Activated CD8-positive, alpha-beta memory T cell treated with anti-CD3 and anti-CD28 coated beads, Interleukin-2, amount 50 U/mL, for 4 hours (primary cell): ENCODE measurements at places on chromosomes 2 and 18.

- no peak for DNase-seq
Observed at GRCh38 chr2:65751408-65751807, 319.0 kb upstream of the SPRED2 start.

GRCh38 chr18:48952287-48953103 lies 1.7 kb upstream of the SMAD7 start:
- peak; percentile 54 for DNase-seq

DNA sequence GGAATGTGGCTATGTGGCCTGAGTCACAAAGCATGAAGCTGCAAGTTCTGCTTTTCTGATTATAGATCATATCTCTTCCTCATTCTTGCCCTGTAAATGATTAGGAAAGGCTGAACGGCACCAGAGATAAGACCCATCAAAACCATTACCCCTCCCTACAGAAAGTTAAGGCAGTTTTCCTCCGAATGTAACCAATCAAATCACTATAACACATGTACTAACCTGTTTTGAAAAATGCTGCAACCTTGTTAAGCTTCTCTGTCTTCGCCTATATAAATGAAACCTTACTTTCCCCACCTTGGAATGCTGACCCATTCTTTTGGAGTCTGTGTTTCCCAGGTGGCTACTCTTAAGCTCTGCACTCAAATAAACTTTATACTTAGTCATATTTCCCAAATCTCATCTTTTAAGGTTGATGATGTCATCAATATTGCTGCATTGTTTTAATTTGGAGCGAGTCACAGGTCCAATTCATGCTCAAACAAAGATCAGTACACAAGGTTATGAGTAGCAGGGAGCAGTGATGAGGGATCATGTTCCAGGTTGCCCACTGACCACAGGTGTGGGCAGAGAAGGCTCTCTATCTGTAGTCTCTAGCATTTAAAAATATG lies 662.3 kb downstream of the IRS1 start:
- no peak for DNase-seq

GRCh38 chr2:70607121-70607561 lies 53.5 kb upstream of the TGFA start:
- no peak for DNase-seq

GRCh38 chr2:202750763-202751427 lies 116.1 kb downstream of the FAM117B start:
- DNase-seq, result no peak

GRCh38 chr2:17272170-17272569 lies 246.1 kb downstream of the RAD51AP2 start:
- DNase-seq, result no peak

DNA sequence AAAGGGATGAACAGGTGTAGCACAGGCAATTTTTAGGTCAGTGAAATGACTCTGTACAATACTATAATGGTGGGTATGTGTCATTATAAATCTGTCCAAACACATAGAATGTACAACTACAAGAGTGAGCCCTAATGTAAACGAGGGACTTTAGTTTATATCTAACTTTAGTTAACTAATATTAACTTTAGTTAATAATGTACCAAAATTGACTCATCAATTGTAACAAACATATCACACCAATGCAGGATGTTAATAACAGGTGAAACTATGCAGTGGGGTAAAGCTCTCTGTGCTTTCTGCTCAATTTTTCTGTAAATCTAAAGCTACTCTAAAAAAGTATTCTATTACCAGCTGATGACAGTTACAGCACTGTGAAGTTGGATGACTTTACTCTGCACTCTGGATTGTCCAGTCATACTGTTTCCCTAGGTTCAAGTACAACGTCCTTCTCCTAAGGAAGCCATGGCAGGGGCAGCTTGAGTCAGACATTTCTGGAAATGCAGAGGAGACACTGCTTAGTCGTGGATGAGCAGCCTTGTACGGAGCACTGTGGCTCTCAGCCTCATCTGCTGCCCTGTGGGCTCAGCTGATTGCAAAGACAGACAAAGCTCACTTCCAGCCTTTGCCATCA lies 26.1 kb downstream of the TGFA start:
- no peak for DNase-seq

DNA sequence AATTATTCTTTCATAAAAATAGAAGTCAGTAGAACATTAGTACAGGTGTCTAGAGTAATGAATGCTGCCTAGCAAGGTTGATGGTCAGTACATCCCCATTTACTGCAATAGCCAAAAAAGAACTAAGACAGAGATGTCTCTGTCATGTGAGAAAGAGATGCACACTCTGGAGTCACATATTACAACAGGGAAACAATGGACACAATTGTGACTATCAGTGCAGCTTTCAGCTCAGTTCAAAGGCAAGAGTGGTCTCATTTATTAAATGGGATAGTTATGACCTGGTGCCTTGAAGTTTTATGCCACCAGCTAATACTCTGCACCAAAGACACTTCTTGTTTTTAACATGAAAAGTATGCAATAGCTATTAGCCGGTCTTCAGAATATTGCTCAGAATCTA lies 194.9 kb upstream of the CHAC2 start:
- no peak for DNase-seq

DNA sequence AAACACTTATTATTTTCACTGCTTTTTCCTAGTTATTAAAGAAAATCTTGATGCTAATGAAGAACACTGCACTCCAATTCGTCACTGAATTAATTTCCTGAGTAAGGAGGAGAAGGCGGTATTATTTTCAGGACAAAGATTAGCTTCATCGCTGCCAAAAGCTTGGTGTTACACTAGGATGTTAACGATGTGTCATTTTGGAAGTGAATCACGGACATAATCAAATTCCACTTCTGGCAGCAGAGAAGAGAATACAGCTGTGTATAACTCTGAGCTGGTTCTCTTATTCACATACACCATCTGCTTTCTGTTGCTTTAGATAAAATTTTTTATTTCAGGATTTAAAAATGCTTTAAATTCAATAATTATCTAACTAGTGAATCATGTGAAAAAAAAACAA lies 74.1 kb downstream of the SCG2 start:
- no peak for DNase-seq

DNA sequence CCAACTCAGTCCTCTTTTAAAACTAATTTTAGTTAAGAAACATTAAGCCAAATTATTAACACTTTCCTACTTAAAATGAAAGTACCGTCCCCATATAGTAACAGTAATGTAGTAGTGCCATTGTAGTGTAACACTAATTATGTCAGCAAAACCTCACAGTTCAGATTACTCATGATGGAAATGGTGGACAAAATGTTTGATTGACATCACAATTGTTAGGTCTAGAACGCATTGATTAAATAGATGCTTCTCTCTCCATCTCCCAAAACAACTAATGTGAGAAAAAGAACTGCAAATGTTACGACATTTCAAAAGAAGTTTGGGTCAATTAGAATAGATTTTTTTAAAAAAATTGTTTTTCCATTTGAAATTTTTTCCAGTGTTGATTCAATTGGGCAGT lies 1.2 kb upstream of the ATF2 start:
- DNase-seq, result no peak

DNA sequence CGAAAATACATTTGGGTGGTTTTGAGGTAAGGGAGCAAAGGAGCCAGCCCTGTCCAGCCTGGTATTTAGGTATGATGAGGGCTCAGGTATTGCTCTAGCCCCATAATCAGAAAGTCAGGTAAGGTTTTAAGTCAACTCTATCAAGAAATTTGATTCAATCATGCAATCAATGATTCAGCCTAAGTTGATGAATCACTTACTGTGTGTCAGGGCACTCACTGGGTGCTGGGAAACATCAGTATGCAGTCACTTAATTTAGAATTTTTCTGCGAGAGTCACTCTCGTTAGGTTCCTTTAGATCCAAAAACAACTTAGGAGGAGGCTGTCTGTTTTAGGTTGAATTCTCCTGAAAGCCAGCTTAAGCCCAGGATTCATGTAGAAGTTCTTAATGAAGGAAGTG lies 17.7 kb upstream of the SERPINB2 start:
- no peak for DNase-seq

- DNase-seq, result no peak
Observed at GRCh38 chr18:76850112-76850511, 27.8 kb downstream of the ZNF236 start.

- no peak for DNase-seq
Observed at GRCh38 chr2:85273738-85274731, 53.8 kb downstream of the TGOLN2 start.

DNA sequence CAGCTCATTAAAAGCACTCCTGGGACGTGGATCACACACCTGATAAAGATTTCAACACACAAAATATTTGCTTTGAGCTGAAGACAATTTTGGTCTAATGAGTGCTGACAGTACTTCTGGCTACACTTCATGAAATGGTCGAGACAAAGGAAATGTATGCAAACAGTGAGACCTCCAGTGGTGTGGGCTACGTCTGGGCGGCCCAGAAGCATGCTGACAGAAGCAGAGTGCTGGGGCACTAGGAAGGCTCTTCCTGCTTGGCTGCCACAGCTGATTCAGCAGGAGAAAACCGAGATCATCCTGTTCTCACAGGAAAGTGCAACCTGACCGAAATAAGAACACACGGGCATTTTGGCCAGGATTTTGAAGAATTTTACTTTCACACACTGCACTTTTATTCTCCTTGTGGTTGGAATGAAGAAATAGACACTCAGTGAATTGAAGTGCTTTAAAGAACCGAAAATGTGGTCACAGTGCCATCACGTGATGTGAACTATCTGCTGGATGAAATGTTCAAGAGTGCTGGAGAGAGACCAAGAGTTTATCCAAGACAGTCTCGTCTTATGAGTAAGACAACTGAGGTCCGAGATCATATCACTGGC lies 149.5 kb downstream of the CCBE1 start:
- no peak for DNase-seq

DNA sequence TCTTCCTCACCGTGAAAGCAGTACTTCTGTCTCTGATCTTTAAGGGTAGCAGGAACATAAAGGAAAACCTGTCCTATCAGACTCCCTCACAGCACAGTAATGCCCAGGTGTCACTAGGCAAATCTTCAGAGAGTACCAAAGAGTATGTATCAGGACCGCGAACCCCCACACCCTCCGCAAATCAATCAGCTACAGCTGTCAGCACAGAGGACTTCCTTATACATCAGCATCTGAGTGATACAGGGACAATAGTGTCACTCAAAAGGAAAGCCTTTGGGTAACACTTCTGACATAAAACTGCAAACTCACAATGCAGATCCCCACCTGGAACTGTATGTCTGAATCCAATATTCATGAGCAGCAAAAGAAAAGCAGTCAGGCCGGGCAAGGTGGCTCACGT lies 2.6 kb downstream of the AFG3L2 start:
- no peak for DNase-seq

GRCh38 chr2:167334146-167334742 lies 446.0 kb downstream of the XIRP2 start:
- no peak for DNase-seq

DNA sequence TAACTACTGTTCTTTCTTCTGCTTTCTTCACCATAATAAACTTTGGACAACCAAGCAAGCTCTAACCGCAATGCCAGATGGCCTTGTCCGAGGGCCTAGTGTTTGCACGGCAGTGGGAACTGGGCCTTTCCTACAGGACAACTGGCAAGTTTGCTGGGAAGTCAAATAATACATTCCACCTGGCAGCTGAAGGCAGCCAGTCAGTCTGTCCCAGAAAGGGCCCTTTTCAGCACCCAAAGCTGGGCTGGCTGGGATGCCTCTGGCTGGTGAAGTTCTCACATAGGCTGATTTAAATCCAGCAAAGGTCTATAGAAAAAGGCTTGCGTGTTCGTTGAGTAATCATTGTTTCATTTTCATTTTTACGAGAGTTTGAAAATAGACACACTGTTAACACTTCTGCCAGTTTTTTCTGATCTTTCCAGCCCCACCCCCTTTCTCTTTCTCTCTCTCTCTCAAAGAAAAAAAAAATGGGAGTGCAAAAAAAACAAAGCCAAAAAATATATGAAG lies 110.0 kb upstream of the EPAS1 start:
- no peak for DNase-seq

DNA sequence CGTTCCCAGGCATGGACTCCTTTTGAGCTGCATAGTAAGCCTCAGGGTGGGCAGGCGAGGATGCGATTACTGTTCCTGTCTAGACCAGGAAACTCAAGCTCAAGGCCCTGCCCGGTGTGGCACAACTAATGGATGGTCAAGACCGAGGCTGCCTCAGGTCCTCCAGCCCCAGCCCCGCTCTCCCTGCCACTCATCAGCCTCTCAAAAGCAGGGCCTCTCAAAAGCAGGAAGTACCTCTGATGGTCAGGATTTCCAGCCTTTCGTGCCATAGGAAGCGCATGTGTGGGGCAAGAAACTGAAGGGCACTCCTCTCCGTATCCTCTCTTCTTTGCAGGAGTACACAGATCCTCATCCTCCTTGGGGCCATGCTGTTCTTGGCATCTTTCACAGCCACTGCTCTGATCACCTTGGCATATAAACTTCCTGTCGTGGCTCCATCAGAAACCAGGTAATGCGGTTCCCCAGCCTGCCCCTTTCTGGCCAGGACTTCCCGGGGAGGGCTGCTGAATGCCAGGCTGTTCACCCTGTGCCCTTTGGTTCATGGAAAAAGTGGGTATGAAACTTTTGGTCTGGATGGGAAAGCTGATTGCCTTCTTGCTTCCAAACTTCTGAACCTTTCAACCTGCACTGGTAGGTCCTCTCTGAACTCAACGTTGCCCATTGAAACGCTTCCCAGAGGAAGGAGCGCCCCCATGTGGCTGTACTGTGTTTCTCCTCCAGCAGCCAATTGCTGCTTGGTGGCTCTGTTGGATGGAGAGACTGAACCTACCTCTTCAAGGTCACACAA lies 82.8 kb upstream of the SEC11C start:
- DNase-seq, result peak; percentile 31

GRCh38 chr2:127599211-127599610 lies 46.7 kb upstream of the GPR17 start:
- DNase-seq, result no peak

GRCh38 chr2:48589170-48589767 lies 28.4 kb upstream of the GTF2A1L start:
- DNase-seq, result no peak
